NCI-H2227 treated with DMSO at 0.1 percent for 48 hours (cell line): ENCODE measurements at places on chromosomes 5 and 9.
A peak's percentile ranks its signal among the peaks of the same experiment; 100 is the strongest.

DNA sequence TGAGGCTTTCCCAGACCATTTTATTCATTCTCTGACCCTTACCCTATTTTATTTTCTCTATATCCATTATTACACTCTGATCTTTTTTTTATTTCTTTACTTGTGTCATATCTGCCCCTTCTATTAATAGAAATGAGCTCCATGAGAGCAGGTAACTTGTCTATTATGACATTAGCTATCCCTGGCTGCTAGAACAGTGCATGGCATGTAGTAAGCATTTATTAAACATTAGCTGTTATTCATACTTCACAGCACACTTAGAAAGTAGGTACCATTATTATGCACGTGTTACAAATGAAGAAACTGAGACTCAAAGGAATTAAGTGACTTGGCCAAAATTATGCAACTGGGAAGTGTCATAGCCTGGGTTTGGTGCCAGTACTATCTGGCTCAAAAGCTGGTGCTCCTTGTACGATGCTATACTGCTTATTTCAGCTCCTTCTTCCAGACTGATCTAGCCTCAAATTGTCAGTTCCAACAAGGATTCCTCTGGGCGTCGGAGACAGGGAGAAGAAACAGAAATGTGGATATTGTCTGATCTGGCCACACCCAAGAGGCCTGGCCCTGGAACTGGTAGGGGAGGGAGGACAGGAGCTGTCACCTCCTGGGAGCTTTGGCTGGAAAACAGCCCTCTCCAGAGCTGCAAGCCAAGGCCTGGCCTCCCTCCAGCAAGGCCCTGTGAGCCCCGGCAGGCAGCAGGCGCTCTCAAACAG, 10.8 kb upstream of the NIPAL4 start:
- DNase-seq, result no peak

GRCh38 chr9:110099236-110100095, 108.5 kb downstream of the C9orf152 start:
- DNase-seq, result peak; percentile 91

DNA sequence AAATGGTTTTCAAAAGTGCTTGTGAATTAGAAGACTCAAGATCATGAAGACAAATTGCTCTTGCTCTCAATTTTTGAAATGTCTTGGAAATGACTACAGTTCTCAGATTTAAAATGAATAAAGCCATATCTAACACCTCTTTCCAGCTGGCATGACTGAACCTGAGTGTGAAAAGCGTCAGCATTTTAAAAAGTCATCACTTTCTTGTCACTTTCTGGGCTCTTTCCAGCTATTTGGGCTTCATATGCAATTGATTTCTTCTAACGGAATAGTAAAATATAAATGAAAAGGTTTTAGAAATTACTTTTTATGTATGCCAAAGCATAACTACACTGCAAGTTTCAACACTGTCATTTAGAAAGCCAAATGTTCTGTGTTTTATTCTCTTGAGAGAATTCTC, 2.3 kb downstream of the GPR21 start:
- DNase-seq, result no peak

GRCh38 chr9:112858625-112859147, 32.0 kb downstream of the SLC46A2 start:
- DNase-seq, result no peak

- no peak for DNase-seq
Measured at GRCh38 chr5:140140435-140140834, 14.7 kb downstream of the IGIP start.

DNA sequence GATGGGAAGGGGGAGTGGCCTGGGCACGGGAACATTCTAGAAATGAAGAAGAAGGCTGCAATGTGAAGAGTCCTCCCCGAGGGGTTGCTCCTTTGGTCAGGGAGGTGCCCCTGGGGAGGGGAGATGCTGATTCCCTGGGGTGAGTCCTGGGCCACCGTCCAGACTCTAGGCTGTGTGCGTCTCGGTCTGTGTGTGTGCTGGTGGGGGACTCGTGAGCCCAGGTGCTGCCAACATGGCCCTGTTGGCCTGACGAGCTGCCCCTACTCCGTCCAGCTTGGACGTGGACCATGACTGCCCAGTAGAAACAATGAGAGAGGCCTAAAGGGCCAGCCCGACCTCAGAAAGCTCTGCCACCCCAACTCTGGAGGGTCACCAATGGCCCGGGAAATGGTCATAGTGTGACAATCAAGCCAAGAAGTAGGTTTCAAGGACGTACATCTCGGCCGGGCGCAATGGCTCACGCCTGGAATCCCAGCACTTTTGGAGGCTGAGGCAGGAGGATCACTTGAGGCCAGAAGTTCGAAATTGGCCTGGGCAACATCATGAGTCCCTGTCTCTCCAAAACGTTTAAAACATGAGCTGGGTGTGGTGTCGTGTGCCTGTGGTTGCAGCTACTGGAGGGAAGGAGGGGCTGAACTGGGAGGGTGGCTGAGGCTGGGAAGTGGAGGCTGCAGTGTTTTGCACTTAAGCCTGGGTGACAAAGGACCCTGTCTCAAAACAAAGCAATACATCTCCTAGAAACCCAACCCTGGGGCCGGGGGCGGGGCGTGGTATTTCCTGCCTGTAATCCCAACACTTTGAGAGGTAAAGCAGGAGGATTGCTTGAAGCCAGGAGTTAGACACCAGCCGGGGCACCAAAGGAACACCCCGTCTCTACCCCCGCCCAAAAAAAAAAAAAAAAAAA, 17.0 kb downstream of the LHX3 start:
- no peak for DNase-seq

GRCh38 chr9:7117676-7118561, 360.1 kb downstream of the KDM4C start:
- no peak for DNase-seq

DNA sequence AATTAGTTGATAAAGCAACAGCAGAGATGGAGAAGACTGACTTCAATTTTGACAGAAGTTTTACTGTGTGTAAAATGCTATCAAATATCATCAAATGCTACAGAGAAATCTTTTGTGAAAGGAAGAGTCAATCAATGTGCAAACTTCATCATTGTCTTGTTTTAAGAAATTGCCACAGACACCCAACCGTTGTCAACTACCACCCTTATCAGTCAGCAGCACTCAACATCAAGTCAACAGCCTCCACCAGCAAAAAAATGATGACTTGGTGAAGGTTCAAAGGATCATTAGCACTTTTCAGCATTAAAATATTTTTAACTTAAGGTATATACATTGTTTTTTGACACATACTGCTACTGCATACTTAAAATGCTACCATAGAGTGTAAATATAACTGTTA, 888.8 kb downstream of the CDH18 start:
- DNase-seq, result no peak

DNA sequence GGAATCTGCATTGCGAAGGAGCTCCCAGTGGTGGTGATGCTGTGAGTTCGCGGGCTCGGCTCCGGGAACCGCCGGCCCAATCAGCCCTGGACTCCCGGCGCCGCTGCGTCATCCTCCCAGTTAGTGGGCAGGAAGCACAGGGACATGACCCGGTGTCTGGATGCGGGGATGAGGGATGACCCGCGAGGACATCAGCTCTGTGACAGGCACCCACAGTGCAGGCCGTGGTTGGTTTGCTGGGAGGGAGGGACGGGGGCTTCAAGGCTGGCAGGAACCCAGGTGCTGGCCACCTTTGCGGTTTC, 996 bp downstream of the NXNL2 start:
- DNase-seq, result no peak
